ENCODE measurements at places on chromosomes 7 and 10.

GRCh38 chr7:21771906-21772610 is 173.6 kb downstream of the CDCA7L start:
- DNase-seq, result no peak

GRCh38 chr10:73517166-73517888 is 21.5 kb upstream of the PPP3CB start:
- DNase-seq, result peak; percentile 12

GRCh38 chr10:60645980-60646379 is 132.3 kb upstream of the CDK1 start:
- DNase-seq, result no peak

GRCh38 chr10:80702143-80702542 is 164.4 kb downstream of the SH2D4B start:
- DNase-seq, result no peak

DNA sequence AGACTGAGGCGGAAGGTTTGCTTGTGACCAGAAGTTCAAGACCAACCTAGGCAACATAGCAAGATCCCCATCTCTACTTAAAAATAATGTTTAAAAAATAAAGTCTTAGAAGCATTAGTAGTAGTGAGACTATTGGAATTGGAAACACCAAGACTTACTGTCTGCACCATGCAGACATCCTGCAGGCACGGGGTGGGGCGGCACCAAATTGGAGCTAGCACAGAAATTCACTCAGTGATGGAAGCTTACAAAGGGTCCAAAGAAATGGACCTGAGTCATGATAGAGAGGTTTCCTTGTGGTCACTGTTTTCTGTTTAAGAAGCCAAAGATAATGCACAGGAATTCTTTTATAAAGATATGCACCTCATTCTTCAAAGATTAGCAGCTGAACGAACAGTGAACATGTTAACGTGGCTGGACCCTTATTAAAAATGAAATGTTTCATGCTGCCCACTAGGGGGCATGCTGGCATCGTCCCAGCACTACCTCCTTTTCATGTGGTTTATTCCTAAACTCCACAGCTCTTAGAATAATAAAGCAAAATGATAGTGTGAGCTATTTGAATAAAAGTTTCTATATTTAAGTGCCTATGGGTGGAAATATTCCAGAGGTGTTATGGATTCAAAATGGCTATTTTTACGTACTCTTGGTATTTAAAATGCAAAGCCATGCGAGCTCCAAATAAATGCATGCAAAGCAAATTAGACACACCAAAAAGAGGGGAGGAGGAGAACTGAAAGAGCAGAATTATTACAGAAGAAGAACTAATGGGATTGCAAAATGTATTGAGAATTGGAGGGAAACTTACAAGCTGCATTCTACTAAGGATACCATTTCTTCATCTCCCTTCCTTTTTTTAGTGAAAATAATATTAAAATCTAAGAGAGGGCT is 28.6 kb downstream of the PDSS1 start:
- peak; percentile 37 for DNase-seq

DNA sequence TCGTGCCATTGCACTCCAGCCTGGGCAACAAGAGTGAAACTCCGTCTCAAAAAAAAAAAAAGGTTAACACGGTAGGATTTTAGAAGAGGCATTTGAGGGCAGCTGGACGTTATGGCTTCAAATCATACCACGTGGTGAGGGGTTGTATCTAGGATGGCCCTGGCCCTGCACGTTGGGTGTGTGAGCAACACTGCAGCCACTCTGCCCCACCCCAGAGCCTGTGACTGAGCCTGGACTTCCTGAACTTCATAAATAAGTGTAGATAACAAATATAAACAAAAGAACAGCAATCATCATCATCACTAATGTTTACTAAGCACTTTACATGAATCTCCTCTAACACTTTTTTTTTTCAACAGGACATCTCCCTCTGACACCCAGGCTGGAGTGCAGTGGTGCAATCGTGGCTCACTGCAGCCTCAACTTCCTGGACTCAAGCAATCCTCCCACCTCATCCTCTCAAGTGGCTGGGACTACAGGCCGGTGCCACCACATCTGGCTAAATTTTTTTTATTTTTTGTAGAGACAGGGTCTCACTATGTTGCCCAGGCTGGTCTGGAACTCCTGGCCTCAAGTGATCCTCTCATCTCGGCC is 169.5 kb upstream of the FRMD4A start:
- no peak for DNase-seq

- peak; percentile 16 for DNase-seq
These were observed 706 bp downstream of the BUB3 start for GRCh38 chr10:123154711-123155505.

DNA sequence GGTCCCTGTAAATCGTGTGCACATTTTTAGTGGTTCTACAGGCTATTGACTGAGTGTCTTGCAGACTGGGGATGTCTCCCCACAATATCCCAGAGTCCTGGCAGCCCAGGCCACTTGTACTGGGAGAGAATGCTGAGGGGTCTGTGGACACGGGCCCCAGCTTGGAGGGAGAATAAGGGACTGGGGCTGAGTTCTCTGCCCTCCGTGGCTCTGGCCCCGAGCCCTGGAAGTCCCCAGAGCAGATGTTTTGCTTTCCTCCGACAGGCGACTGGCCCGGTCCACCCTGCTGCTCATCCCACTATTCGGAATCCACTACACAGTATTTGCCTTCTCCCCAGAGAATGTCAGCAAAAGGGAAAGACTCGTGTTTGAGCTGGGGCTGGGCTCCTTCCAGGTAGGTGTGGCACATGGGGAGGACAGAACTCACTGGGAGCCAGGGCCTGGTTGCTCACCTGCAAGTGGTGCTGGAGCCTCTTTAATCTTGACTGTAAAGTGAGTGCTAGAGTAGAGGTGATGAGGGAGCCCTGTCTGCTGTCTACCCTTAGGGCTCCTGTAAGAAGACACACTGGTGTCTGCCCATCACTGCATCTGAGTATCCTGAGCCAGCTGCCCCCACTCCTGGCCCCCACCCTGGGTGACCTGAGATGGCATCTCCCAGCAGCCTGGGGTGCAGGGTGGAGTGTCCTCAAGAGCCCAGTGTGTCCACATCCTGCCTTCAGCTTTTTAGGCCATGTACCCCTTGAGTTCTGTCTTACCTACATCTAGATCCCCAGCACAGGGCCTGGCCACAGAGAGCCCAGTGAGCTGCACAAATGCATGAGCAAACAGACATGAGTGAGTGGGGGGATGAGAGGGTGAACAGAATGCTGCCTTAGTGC is 51.1 kb downstream of the ADCYAP1R1 start:
- no peak for DNase-seq

GRCh38 chr7:100088621-100089457 is at the start of gene COPS6:
Gene COPS6 (plus strand): TSS chr7:100088969. CDS start chr7:100088991, 22 bp downstream.
- DNase-seq, result no peak

DNA sequence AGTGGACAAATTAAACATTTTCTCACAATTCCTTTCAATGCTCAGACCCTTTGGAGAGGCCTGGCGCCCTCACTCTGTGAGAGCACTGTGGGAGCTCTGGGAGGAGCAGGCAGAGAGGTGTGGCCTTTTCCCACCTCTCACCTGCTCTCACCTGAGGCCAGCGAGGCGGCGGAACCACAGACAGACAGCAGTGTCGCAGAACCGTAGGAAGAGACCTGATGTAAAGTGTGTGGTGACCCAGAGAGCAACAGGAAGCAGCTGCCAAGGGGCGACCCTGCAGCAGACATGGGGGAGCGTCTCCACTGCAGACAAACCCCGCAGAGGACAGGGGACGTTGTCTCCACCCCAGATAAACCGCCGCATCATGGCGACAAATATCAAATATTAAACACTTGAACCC is 15.6 kb upstream of the PARP12 start:
- DNase-seq, result no peak

- no peak for DNase-seq
These were observed 71.2 kb upstream of the FAM20C start for GRCh38 chr7:121002-121785.

GRCh38 chr7:22548313-22548712 is 48.3 kb upstream of the STEAP1B start:
- DNase-seq, result no peak

DNA sequence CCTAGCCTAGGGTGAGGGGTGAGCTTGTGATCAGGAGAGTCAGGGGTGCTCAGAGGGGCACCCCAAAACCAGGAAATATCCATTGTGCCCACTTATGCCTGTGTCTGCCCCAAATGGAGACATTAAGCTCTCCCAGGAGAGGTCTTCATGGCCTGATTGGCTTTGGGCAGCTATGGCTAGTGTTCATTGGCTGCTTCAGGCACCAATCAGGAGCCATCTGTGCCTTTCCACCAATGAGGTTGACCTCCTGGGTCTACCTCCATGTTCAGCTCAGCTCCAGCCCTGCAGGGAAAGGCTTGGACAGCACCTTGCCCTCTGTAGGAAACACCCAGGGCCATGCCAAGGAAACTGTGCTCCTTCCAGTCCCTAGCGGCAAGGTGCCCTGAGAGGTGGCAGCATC is 23.9 kb upstream of the HSPB1 start:
- DNase-seq, result no peak

- no peak for DNase-seq
These were observed 143.2 kb downstream of the SH3PXD2A start for GRCh38 chr10:103712146-103712545.

- DNase-seq, result no peak
These were observed 724.6 kb downstream of the AUTS2 start for GRCh38 chr7:70322856-70323255.

- no peak for DNase-seq
These were observed 5.7 kb downstream of the ANLN start for GRCh38 chr7:36395171-36395894.

DNA sequence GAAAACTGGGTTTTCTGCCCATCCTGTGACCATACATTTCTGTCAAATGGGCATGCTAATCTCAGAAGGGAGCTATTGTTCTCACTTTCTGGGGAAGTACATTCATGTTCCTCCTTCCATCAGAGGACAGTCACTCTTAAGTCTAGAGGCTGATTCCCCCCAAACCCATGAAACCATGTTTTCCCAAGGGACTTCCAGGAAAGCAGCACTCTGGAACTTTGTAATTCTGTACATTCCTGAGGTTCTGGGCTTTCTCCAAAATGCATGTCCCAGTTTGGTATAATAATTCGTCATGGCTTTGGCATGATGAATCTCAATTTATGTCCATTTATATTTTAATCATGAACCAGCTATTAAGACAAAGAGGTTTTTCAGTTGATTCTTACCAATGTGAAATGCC is 688.1 kb downstream of the LRMDA start:
- DNase-seq, result no peak

- no peak for DNase-seq
These were observed 299.0 kb upstream of the FZD1 start for GRCh38 chr7:90965211-90965610.

GRCh38 chr7:150413640-150414081 is 34.5 kb downstream of the ZNF775 start:
- no peak for DNase-seq

DNA sequence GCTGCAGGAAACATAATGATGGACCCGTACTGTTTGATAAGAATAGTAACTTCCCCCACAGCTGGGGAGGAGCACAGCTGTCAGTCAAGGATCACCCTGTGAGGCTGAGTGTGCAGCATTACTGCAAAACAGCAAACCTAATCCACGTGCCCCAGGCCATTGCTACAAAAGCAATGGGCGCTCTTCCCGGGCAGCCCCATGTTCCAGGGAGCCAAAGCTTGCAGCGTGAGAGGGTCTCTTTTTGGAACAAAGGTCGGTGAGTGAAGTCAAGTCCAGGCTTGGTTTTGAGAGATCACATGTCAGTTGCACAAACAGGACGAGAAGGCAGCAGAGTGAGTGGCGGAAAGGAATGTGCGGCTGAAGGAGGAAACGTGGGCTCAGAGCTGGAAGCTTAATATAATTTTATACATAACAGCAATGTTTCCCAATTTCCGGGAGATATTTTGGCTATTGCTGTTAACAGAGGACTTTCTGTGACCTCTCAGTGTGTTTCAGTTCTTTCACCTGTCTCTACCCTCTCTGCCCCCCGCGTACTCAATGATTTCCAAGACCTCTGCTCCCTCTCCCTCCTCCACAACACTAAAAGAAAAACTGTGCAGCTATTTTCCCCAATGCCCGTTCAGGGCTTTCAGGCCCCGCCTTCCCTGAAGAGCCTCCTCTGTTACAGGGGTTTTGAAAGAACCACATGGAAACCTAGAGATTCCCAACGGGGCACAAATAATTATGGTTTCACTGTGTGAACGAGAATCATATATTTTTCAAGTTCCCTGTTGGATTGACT is 128.9 kb downstream of the MTPAP start:
- no peak for DNase-seq

DNA sequence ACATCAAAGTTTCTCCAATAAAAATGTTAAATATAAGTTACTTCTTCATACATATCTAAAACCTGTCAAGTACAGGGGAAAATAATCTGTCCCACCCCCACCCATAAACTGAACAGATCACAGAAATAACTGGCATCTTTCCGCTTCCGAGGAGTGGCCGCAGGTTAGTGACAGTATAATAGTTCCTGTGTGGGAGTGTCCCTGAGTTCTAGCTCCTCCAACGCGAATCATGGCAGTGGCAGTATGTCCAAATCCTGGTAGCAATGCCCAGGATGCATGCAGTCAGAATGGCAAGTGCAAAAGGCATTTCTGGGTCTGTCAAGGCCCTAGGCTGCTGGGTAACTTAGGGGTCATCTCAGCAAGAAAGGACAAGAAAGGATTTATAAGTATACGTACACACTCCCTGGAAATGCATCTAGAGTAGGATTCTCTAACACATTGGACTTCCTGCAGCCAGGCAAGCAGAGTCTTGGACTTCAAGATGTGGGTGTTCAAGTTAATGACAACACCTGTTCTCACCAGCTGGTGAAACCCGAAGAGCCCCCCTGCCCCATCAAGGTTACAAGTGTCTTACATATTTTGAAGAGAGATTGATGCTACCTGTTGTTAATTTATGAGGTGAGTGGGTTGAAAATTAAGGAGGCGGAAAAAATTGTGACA is 94.4 kb upstream of the COL1A2 start:
- DNase-seq, result no peak

GRCh38 chr10:10208196-10208595 is 809.5 kb upstream of the CELF2 start:
- DNase-seq, result no peak

DNA sequence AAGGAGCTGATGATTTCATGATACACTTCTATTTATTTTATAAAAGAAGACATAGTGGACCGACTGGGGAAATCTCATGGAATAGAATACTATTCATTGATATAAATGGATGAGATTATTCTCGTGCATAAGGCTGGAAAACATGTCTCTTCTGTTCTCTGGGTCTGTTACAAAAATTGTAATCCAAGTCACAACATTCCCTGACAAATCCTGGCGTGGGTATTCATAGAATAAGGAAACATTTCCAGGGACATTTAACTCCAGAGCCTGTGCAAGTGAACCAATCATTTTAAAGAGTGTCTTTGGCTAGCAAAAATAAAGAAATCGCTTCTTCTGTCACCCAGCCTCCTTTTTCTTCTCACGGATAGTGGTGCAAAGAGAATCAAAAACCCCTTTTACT is 1148.5 kb upstream of the AUTS2 start:
- DNase-seq, result no peak

- DNase-seq, result no peak
These were observed 92.0 kb downstream of the SFMBT2 start for GRCh38 chr10:7318836-7319235.

GRCh38 chr10:91296471-91296870 is 76.0 kb downstream of the PCGF5 start:
- DNase-seq, result no peak

GRCh38 chr10:35643151-35644049 is 1.3 kb upstream of the FZD8 start:
- no peak for DNase-seq
